Caco-2 (cell line): ENCODE measurements at places on chromosomes 2 and 18. TPM values are rescaled to one million over a fixed set of nuclear protein-coding genes. Genes with fewer than 3 reads are reported as not detected.

- DNase-seq, result no peak
Observed at GRCh38 chr2:39504790-39505335, 67.8 kb upstream of the MAP4K3 start.

- DNase-seq, result no peak
Observed at GRCh38 chr2:18604531-18604885, 15.1 kb upstream of the NT5C1B start.

The NOSTRIN gene
- total RNA-seq, result 9.6 and 9.8 TPM in 2 replicates

DNA sequence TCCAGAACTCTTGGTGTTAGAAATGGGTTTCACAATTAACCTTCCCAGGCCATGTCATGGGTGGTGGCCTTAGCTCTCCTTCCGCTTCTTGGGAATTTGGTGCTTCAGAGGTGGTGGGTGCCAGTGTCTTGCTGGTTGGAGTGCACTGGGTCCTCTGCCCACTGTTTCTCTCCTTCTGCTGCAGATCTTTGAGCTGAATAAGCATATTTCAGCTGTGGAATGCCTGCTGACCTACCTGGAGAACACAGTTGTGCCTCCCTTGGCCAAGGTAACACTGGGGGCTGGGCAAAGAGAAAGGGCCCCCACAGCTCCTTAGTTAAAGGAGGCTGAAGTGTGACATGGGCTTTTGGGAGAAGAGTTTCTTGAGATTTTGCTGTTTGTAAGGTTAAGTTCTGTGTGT is 32.0 kb upstream of the PRLH start:
- DNase-seq, result no peak

DNA sequence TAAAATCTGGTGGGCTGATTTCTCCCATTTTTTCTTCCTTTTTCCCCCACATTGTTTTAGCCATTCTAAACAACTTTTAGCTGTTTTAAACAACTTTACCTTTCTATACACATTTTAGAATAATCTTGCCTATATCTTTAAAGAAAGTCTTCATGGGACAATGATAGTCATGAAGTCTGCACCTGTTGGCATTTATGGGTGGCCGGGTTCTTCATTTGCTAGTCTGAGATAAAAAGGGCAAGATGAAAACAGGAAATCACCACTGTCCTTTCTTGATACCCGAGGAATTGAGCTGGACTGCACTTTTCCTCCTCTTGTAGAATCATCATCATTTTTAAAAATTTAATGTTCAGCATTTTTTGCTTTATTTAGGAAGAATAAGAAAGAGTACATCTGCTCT is 104.5 kb downstream of the ATP9B start:
- no peak for DNase-seq

GRCh38 chr18:48742706-48743475 is 204.1 kb downstream of the CTIF start:
- DNase-seq, result no peak

The PCBP1 gene
- total RNA-seq, result 308 and 319 TPM in 2 replicates

GRCh38 chr2:20537423-20538307 is 90.8 kb downstream of the RHOB start:
- DNase-seq, result no peak

DNA sequence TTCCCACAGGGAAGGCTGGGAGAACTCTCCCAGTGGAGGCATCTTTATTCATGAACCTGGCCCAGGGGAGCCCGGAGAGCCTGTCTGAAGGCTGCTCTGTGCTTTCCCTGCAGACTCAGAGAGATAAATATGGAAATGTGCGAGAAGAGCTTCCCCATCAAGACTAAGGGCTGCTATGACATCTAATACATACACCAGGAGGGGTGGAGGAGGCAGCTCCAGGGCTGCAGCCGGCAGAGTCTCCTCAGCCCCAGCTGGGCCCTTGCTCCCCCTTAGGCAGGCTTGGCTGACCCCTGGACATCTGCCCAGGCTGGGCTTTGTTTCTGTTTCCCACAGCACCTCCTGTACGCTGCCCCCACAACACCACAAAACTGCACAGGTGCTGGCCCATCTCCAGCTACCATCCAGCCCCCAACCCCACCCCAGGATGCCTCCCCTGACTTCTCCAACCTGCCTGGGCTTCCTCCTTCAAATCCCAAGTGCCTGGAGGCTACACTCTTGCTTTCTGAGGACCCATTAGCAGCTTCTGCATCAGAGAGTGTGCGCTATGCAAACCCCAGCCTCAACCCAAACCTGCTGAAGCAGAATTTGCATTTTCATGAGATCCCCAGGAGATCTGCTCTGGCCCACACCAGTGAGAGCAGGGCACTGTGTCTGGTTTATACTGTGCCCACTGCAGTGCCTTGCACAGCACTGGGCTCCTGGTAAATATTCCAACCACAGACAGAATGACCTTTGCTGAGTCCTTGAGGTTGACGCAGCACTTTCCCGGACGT is 96.8 kb downstream of the VSNL1 start:
- no peak for DNase-seq

DNA sequence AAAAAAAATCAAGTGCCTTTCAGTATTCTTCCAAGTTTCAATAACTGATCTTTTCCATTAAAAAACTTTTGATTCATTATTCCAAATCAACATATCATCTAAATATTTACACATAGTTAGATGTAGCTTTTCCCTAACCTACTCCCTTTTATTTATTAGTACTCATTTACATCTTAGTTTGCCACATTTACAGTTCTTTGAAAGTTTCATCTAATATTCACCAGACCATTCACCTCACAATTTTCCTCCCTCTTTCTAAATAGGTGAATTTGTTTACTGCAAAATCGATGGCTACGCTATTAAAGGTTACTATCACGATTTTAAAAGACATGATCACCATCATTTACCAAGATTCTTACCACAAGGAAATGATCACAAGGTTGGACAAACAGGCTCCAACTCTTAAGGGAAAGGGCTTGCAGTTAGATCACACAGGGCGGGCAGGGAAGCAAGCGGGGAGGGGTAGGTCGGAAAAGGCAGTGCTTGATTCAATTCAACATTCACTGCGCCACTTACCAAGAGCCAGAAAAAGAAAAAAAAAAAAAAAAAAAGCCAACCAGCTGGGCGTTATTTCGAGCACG is 654 bp upstream of the MARCHF7 start:
- no peak for DNase-seq

- DNase-seq, result no peak
Observed at GRCh38 chr18:6731222-6731596, 1.7 kb downstream of the ARHGAP28 start.

GRCh38 chr18:79356435-79356834 is 39.3 kb upstream of the NFATC1 start:
- no peak for DNase-seq

- no peak for DNase-seq
Observed at GRCh38 chr18:58402247-58402646, 226.6 kb downstream of the ALPK2 start.

The POTEI gene
- total RNA-seq, result 7.0 and 7.3 TPM in 2 replicates
